ENCODE measurements at places on chromosomes 11 and 22.

DNA sequence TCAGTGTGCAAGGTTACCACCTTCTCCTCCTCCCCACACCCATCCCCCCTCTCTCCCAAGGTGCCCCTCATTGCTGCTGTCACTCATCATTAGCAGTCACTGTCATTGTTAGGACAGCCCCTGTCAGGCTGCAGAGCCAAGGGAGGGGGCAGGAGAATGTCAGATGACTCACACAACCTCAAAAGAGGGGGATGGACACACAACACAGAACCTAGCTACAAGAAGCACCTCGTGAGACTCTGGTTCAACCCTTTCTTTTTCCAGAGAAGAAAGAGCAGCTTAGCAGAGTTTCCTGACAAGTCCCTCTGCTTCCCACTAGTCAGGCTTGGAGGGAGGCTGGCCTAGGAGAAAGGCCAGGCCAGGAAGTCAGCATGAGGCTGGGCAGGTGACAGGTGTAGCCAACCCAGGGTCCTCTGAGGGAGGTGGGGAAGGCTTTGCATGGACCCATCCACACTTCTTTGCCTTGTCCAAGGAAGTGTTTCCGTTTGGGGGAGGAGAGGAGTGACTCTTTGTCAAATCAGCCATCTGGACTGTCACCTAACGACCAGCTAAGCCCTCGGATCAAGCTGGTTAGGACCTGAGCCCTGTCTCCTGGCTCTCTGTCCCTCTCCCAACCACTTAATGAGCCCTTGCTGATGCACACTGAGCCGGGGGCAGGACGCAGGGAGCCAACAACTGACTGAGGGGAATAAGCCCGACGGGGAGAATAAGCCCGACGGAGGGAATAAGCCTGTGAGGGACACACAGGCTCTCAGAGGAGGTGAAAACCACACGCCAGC lies 18.3 kb downstream of the ADORA2A start:
- DNase-seq: no peak

DNA sequence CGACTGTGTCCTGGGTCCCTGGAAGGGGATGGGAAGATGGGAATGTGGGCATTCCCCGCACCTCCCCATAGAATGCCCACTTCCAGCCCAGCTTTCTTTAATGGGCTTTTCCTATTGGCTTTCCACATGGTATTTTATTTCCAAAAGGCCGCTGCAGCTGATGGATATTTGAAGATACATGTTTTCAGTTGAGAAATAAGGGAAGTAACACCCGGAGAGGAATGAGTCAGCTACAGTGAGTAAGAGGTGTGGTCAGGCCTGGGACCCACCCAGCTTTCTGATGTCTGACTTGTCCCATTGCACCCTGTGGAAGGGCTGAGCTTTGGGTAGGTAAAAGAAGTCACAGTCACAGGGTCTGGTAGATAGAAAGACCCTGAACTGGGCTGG lies 476.9 kb downstream of the MIAT start:
- no peak for DNase-seq

DNA sequence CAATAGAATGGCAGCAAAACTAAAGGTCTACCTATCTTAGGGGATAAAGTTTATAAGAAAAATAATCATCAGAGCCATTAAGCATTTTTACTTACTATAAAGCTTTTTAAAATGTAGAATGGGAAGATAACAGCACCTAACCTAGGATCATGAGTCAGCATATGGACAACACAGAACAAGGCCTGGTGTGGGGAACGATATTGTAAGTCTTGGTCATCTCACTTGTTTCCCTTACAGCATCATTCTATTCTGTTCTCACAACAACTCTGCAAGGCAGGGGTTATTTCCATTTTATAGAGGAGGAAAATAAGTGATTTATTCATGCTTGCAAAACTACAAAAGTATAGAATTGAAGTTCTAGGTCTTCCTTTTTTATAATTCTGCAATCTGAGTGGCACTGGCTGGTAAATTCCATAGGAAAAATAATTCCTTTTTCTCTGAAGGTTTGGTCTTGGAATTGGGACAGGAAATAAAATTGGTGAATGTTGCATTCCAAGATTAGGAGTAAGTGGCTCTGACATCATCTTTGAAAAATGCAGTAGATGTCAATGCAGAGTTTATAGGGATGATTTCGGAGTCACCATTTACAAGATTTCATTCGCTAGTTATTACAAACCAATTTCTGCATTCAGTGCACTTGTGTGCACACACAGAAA lies 423.0 kb downstream of the DYNC2H1 start:
- no peak for DNase-seq

- no peak for DNase-seq
Measured at GRCh38 chr22:19732403-19733113, 9.2 kb downstream of the GP1BB start.

GRCh38 chr11:92642177-92642931 lies 327.1 kb upstream of the MTNR1B start:
- no peak for DNase-seq

- DNase-seq: no peak
Measured at GRCh38 chr11:19121646-19122045, 4.7 kb downstream of the ZDHHC13 start.

- DNase-seq: no peak
Measured at GRCh38 chr11:36153551-36153950, 135.7 kb downstream of the COMMD9 start.

- DNase-seq: no peak
Measured at GRCh38 chr11:68959465-68960293, 21.1 kb downstream of the MRGPRD start.

GRCh38 chr11:27217948-27218420 lies 145.0 kb downstream of the CCDC34 start:
- DNase-seq: no peak

- DNase-seq: no peak
Measured at GRCh38 chr11:64516226-64516625, 74.8 kb upstream of the SLC22A12 start.

DNA sequence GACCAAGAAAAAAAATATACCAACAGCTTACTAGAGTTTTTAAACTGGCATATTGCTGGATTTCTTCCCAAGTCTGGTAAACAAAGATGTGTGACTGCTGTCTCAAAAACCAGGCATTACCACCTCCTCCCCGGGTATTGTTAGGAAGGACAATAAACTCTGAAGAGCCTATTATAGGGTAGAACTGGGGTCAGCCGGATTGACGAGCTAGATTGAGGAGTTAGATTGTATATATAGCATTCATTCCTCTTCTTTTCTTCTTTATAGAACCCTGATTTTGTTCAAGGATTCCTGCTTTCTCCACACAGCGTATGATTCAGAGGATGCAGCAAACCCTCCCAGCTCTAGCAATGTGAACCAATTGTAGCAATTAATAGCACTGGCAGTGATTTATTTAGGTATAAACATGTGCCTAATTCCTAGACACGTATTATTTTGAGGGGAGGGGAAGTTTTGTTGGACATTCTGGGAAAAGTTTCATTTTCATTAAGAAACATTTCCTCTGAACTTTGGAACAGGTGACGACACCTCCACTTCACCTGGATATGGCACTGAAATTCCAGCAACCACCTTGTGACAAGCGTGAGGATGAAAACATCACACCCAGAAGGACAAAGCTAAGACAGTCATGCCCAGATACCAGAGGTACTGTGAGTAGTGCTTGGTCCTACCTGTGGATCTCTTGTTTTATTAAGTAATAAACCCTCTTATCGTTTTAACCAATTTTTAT lies 679.4 kb upstream of the KIRREL3 start:
- DNase-seq: no peak

GRCh38 chr11:134560566-134561330 lies 148.7 kb upstream of the B3GAT1 start:
- DNase-seq: no peak

DNA sequence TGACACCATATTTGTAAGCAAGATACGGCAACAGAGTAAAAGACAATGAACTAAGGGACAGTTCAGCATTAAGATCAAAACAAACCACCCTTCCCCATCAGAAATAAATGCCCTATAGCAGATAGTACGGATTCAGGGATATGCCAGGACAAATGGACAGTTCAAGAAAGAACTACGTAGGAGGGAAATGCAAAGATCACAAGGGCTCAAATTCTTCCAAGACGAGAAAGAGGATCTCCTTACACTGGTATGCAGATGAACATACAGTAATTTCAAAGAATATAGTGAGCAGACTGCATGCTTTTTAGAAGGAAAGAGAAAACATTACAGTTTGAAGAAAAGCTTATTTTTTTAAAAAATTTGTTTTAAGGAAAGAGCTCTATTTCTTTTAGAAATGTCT lies 124.7 kb upstream of the APOA1 start:
- no peak for DNase-seq

DNA sequence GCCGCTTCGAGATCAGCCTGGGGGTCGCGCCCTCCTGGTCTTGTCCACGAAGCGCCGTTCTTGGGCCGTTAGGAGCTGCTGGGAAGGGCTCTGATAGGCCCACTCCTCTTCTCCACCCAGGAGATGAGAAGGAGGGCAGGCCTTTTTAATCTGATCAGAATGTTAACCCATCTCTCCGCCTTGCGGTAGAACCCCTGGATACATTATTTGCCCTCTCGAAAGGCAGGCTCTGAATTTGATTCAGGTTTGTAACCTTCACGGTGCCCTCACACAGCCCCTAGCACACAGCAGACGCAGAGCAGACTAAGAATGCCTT lies at the start of gene CCDC83:
TSS of gene CCDC83 (plus strand) at position 43 of the 316 bp plus-strand sequence. CDS start 9,741 bp downstream, outside the sequence.
- DNase-seq: no peak

DNA sequence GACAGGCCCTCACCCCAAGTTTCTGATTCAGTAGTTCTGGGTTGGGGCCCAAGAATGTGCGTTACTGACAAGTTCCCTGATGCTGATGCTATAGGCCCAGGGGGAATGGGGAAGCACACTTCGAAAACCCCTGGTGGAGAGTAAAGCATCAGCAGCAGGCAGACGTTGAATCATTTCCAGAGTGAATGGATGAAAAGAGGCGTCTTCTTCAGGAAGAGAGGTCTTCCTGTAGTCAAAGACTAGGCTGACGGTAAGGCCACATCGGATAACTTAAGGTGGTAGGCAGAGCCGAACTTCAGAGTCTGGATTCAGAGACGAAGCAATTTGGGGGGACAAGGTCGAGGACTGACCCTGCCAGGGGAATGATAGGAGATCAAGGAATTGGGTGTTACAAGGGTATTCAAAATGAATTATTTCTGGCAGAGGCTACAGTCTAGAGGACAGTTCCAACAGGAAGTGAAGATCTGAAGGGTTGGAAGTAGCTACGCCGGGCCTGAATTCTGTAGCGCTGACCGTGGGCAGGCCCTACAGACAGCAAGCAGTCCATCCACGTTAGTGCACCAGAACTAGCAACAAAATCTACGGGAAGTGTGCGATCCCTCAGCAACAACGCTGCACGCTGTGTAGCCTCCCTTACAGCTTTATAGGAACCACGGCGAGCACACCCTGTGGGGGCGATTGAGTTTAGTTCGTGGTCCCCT lies 862 bp upstream of the CENATAC start:
- DNase-seq: peak; percentile 45

DNA sequence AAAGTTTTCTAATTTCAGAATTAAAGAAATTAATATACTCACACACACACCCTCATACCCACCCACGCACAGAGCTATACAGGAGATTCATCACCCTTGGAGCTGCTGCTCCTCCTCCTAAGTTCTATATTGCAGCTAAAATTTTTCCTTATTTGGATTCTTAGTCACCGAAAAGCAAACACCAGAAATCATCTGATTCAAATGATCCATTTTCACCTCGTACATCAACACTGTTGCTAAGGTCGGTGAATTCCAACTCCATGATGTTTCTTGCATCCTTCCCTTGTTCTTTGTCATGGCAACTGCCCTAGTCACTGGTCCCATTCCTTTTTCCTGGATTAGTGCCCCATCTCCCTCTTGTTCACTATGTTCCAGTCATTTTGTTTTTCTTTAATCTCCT lies 286.2 kb downstream of the GRM5 start:
- no peak for DNase-seq

- no peak for DNase-seq
Measured at GRCh38 chr11:73564903-73565302, 33.0 kb downstream of the FAM168A start.

DNA sequence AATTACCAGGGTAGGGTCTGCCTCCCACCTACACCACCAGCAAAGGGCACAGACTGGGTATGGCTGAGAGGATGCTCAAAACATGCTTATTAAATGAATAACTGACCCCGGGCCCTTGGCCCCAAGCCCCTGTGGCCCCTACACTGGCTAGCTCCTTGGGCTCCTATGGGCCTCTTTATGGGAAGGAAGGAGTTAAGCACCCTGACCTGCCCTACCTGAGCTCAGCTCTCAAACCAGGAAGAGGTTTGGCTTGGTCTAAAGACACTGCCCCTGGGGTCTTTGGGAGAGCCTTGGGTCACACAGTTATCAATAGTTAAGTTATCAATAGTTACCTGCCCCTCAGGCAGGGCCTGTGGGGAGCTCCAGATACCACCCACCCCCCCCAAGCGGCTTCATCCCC lies 1.2 kb downstream of the USH1C start:
- no peak for DNase-seq

GRCh38 chr22:42805016-42805997 lies 51.8 kb downstream of the ARFGAP3 start:
- no peak for DNase-seq

DNA sequence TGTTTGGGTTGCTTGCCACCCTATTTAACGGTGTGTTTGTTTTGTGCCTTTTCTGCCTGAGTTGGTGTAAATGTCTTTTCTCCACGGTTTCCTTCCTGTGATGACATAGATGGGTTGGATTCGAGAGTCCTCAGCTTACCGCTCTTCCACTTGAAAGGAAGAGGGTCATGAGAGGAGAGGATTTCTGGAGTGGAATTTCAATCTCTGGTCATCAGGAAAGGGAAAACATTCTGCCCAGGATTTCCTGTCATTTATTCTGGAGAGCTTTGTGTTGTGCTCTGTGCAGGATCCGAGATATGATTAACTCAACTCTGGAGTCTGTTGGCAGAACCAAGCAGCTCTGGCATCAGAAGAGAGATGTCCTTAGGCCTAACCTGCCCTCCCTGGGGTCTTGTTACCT lies 605.2 kb downstream of the NTM start:
- DNase-seq: no peak

- no peak for DNase-seq
Measured at GRCh38 chr22:42716221-42716620, 4.4 kb downstream of the A4GALT start.

- no peak for DNase-seq
Measured at GRCh38 chr11:67644042-67644441, 4.5 kb upstream of the TBX10 start.

DNA sequence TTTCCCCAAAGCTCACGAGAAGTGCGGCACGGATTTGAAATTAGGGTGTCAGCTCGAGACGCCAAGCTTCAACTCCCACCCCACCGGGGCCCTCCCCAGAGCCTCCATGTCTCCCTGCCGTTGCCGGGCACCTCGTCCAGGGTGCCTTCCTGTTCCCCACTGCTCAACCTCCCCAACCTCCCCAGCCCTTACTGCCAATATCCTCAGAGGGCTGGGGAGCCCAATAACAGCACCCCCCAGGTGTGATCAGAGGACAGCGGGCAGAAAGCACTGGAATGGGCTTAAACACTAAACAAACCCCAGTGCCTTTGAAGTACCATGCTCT lies 1336.4 kb downstream of the TBC1D22A start:
- no peak for DNase-seq
